ENCODE measurements at places on chromosomes 5 and 9. TPM values are rescaled to one million over a fixed set of nuclear protein-coding genes. Genes with fewer than 3 reads are reported as not detected.

- DNase-seq, result no peak
Observed at GRCh38 chr9:131704141-131704983, 35.5 kb downstream of the RAPGEF1 start.

DNA sequence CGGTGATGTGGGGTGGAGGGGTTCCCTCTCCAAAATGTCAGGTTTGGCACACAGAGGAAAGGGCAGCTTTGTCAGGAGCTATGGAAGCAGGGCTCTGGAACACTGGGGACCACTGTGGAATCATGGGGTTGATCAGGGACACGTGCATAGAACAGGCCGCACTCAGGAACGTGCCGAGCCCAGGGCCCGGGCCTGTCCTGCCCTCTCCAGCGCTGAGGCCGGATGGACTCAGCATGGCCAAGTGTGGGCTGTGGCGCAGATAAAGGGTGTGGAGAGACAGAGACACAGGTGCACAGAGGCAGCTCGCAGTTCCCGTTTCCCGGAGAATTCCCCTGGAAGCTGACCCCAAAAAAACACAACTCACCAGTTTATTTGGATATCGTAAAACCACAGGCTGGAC lies 37.8 kb upstream of the SLC6A3 start:
- no peak for DNase-seq

DNA sequence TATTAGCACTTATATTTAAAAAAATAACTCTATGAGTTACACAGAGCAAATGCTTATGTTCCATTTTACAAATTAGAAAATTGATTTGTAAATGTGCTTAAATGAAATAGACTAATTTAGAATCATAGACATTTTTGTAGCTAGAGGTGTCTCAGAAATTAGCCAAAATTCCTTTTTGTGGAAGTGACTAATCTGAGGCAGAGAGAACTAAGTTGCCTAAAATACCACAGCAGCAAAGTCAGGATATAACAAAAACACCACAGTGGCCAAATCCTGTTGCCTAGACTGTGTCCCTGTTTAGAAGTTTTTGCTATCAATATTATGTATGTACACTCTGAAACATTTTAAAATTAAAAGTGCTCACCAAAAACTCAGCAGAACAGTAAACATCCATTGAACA lies 18.7 kb downstream of the ADAMTSL1 start:
- DNase-seq, result no peak

- no peak for DNase-seq
Observed at GRCh38 chr5:177568326-177568725, 14.0 kb upstream of the FAM193B start.

DNA sequence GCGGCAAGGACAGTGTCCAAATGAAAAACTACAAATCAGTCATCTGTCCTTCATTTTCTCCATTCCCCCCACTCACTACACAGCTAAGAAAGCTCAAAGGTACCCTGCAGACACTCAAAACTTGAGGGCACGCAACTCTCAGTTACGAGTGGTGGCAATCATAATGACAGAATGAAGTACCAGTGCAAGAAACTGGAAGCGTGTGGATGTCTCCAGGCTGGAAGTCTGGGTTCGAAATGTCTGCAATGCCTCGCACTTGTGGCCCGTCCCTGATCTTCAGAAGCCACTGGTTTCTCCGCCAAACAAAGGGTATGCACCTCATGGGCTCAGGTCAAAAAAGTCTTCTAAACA lies 597 bp upstream of the CENPH start:
- DNase-seq, result no peak

DNA sequence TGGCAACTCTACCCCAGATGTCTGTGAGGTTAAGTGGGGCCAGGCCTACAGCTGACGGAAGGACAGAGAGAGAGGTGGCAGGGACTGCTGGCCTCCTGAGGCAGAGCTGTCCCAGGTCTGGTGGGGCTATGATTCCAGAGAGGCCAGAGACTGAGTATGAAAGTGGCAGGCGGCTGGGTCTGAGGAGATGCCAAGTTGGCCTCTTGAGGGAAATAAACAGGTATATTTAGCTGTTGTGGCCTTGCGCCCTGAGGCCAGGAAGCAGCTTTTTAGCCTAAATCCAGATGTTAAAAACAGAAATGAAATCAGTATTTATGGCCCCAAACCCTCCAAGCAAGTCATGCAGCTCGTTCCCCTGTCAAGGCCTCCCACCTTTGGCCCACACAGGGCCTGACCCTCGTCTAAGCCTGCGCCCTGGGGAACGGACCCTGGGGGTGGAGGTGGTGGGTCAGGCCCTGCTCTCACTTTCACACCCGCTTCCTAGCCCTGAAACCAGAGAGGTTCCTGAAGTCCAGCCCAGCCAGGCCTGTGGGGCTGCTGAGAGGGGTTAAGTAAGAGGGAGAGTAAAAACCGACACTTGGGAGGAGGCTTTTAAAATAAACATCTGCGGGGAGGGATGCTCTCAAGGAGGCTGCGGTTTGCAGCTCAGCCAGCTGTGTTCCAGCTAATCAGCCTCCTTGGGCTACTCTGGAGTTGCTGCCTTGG lies 18.7 kb downstream of the PCDHGC5 start:
- DNase-seq, result no peak

- DNase-seq, result no peak
Observed at GRCh38 chr5:118236108-118236849, 752.1 kb downstream of the DTWD2 start.

The TNFAIP8 gene
- total RNA-seq, result 29.5 TPM

The DAB2 gene
- 164 TPM for total RNA-seq

The SLC1A3 gene
- 52.1 TPM for total RNA-seq

The EGFLAM gene
- total RNA-seq, result 2.4 TPM

The SLC4A9 gene
- 0.32 TPM for total RNA-seq

The SPATA31E1 gene
- total RNA-seq, result not detected

The UBE2QL1 gene
- total RNA-seq, result not detected
